ENCODE measurements at places on chromosomes 16 and 17. TPM values are rescaled to one million over a fixed set of nuclear protein-coding genes. Genes with fewer than 3 reads are reported as not detected.

Gene TVP23C
- total RNA-seq = 15.2 TPM

Gene NPW
- total RNA-seq = 0.43 TPM

Gene AOC3
- total RNA-seq = 1.2 TPM

Gene TMEM219
- total RNA-seq = 66.7 TPM

Gene GAS2L2
- total RNA-seq = 0.20 TPM

Gene TEX19
- not detected for total RNA-seq

Gene KLHDC4
- 115 TPM for total RNA-seq

Gene RIPOR1
- total RNA-seq = 39.3 TPM

Gene CCDC200
- not detected for total RNA-seq

Gene HBA2
- total RNA-seq = not detected

Gene XYLT1
- total RNA-seq = 58.3 TPM

Gene HSPB9
- not detected for total RNA-seq
